Epithelial cell of esophagus (primary cell): ENCODE measurements at places on chromosomes 2 and 18.
A peak's percentile ranks its signal among the peaks of the same experiment; 100 is the strongest.

- DNase-seq, result peak; percentile 46
Measured at GRCh38 chr2:53347269-53347668, 420.3 kb upstream of the CHAC2 start.

- peak; percentile 16 for DNase-seq
Measured at GRCh38 chr2:201644001-201644400, 698 bp upstream of the TMEM237 start.

- no peak for DNase-seq
Measured at GRCh38 chr2:16626997-16627605, 38.5 kb downstream of the CYRIA start.

DNA sequence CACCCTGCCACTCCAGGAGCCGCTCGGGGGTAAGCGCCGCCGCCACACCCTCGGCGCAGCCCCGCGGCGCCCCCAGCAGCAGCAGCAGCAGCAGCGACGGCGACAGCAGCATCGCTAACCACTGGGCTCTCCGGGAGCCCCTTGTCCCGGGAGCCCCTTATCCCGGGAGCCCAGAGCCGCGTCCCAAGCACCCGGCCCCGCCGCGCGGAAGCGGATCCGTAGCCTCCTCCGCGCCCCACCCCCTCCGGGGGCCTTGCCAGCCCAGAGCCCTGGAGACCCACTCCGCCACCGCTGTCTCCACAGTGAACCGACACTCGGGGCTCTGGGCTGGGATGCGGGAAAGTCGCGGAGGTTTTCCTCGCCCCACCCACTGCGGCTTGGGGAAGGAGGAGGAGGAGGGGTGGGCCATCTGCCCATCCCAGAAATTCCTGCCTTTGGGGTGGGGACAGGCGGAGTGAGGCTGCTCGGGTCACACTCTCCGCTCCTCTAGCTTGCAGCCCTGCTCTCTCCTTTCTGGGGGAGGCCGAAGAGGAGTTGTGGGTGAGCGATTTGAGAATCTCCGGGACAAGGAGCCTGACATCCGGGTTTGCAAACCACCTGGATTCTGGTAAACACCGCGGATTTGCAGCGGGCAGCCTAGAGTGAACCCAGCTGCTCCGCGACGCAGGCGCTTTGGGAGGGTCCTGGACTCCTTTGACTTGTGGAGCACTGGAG is at the start of gene PLA2R1:
TSS of gene PLA2R1 (minus strand) at position 324 of the 714 bp plus-strand sequence. CDS start at position 112, 212 bp downstream.
- DNase-seq, result peak; percentile 53

DNA sequence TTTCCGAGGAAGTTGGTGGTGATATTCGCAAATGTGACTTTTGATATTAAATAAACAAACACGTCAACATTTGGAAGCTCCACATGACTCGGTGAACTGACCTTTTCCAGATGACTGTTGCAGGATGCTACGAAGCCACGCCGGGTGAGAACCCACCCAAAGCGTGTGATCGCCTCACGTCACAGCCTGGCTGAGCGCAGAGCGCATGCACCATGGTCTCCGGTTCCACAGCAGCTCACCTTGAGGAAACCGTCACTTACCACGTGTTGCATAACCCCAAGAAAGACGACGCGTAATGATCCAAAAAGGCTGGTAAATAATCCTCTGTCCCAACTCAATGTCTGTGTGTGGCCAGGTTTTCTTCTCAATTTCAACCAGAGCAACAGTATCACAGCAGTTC is 64.5 kb upstream of the CTDP1 start:
- DNase-seq, result no peak

DNA sequence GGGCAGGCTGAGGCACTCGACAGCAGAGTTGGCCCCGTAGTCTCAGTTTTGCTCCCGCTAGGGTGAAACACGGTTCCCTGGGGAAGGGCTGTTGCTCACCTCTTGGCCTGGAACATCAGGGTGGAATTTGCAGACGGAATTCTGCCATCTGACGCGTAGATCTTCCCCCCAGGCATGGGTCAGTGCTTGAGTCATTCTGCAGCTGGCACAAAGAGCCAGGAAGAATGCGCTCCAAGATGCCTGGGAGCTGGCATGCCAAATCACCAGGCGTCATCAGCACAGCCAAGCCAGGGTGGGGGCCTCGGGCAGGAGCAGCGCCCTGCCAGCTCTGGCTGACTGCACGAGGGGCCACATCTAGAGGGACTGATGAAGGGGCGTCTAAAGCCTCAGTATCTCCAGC is 42.7 kb downstream of the ODC1 start:
- DNase-seq, result peak; percentile 98

DNA sequence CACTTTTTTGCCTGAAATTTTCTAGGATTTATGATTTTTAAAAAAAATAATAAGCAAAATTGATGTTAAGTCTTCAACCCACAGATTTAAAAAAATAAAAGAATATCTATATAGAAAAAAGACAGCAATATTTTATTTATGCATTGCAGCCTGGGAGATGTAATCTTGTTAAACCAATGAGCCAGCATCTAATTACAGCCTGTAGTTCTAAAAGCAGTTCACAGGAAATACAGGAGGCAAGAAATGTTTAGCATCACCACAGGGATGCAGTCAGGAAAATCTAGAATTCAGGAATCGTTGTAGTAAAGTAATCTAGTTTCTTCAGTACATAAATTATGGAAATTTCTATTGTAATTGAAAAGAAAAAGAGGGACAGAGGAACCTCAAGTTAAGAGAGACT is 17.2 kb downstream of the UGGT1 start:
- DNase-seq, result no peak

DNA sequence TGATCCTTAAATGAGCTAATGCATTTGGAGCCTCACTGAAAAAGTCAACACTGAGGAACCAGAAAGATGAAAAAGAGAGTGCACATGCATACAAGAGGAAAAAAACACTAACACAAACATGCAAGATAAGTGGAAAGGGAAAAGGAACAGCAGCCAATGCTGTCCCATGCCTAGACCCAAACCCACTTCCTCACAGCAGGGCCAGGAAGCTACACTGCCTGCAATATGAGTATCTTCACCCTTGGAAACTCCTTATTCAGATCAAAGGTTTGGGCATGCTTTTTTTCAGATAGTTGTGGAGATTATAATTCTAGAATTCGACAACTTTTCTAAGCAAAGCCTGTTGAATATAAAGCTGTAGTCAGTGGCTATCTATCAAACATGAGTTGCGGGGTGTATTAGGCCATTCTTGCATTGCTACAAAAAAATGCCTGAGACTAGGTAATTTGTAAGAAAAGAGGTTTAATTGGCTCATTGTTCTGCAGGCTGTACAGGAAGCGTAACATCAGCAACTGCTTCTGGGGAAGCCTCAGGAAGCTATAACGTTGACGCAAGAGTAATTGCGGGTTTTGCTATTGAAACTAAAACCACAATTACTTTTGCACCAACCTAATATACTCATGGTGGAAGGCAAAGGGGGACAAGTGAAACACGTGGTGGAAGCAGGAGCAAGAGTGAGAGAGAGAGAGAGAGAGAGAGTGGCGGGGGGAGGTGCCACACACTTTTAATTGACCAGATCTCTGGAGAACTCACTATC is 138.2 kb downstream of the MBD2 start:
- no peak for DNase-seq

GRCh38 chr2:9261231-9261883 is 54.7 kb downstream of the ASAP2 start:
- no peak for DNase-seq

DNA sequence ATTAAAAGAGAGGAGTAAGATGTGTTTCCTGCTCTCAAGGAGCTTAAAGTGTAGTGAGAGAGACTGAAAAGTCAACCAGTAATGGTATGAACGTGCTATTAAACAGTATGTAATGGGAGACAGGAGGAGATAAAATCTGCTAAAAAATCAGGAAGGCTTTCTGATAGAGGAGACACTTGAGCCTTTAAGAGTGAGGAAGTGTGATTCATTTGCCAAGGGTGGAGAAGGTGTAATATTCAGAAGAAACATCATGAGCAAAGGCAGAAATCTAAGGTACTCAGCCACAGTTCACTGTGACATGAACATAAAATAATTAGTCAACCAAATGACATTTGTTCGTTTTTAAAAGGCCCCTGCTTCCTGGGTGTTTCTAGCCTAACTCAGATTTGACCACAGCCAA is 137.8 kb upstream of the SKOR2 start:
- no peak for DNase-seq

GRCh38 chr2:129778584-129778877 is 200.9 kb upstream of the RAB6C start:
- no peak for DNase-seq

DNA sequence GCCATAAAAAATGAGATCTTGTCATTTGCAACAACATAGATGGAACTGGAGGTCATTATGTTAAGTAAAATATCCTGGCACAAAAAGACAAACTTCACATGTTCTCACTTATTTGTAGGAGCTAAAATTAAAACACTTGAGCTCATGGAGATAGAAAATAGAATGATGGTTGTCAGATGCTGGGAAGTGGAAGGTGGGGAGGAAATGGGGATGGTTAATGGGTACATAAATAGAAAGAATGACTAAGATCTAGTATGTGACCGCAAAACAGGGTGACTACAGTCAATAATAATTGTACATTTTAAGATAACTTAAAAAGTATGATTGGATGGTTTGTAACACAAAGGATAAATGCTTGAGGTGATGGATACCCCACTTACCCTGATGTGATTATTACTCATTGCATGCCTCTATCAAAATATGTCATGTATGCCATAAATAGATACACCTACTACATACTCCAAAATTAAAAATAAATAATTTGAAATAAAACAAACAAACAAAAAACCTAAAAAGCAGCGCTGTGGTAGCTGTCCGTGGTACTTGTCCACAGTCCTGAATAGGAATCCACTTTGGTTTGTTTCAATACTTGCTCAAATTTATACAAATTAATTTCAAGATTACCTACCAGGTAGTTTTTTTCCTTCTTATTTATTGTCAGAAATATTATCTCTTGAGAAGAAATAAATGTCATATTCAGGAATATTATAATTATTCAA is 224.5 kb downstream of the DLGAP1 start:
- no peak for DNase-seq

- no peak for DNase-seq
Measured at GRCh38 chr2:236503583-236503982, 66.0 kb upstream of the ACKR3 start.

DNA sequence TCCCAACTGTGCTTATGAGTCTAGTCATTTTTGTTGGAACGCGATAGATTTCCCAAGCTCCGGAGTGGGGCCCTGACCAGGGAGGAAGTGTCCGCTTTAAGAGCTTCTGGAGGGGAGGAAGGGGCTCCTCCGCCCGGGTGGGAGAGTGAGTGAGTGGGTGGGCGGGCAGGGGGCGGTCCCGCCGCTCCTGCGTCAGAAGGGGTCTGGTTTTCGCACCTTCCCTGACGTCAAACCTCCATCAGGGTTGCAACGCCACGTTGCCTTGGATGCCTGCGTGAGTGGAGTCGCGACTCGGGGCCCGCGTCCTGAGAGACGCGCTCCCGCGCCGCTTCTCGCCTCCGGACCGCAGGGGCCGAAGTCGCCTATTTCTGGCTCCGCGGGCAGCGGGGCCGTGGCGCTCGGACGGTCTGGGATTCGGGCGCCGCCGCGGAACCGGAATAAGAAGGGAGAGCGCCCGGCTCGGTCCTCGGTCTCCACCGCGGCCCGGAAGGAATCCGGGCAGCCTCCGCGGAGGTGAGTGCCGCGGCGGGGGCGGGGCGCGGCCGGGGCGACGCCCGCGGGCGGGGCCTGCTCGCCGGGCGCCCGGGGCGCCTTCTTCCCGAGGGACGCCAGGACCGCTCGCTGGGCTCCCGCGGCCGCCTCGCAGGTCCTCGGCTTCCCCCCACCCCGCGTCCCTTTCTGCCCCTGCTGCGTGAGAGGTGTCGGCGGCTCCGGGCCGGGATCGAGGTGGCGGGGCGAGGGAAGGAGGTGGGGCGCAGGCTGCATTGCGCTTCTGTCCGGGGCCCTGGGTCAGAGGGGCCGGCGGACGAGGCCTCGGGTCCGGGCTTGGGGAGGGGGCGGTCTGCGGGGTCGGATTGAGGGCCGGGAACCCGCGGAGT is at the start of gene ZDBF2:
TSS of gene ZDBF2 (plus strand) at position 230 of the 878 bp plus-strand sequence. CDS start 7,187 bp downstream, outside the sequence.
- DNase-seq, result peak; percentile 46

DNA sequence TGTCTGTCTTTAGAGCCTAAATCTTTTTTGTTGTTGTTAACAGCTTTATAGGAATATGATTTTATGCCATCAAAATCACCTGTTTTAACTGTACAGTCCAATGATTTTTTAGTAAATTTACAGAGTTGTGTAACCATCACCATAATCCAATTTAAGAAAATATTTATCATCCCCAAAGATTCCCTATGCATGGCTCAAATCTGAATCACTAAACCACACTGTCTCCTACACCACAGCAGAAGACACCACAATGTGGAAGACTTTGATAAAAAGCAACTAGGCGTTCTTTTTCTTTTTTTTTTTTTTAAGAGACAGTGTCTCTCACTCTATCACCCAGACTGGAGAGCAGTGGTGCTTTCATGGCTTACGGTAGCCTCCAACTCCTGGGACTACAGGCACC is 99.6 kb downstream of the TXNL1 start:
- no peak for DNase-seq

GRCh38 chr18:38115201-38115600 is 549.6 kb upstream of the CELF4 start:
- DNase-seq, result no peak

GRCh38 chr2:44638649-44639048 is 276.9 kb downstream of the CAMKMT start:
- DNase-seq, result no peak

DNA sequence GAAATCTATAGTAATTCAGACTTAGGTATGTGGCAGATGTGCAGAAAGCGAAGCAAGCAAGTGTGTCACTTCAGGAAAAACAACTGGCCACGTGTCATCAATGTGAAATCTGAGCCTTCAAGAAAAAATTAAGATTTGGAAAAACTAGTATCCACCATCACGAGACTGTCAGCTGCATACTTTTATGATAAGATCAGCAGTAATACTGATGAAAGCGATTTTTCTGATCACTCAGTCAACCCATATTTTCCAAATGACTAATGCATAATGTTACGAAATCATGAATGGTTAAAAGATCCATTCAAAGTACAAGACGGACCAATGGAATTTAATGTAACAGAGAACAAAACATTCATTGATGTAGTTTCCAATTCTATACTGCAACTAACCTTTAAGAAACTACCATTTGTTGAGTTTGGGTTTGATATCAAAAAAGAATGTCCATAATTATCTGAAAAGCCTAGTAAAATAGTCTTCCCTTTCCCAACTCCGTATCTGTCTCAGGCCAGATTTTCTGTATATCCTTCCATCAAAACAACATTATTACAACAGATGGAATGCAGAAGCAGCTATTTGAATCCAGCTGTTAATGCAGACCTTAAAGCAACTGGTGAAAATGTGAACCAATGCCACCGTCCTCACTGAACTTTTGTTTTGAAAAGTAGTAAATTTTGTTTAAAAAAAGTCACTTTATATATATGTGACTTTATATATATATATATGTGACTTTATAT is 17.0 kb upstream of the BCL2 start:
- peak; percentile 92 for DNase-seq

GRCh38 chr2:10770956-10771750 is 41.4 kb downstream of the PDIA6 start:
- DNase-seq, result no peak

DNA sequence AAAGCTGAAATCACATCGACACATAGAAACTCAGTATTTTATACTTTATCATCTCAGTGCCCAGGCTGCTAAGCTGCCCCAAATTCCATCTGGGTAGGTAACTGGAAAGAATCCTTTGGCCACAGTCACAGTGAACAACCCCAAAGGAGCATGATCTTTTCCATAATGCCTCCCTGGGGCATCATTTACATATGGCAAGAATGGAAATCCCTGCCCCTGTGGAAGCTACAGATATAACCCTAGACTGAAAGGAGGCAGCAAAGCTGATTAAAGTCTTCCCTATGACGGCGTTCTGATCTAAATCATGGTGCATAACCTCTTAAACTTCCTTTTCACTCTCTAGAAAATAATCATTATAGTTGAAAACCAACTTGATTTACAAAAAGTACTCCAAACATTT is 41.5 kb downstream of the MAP3K19 start:
- DNase-seq, result no peak

- DNase-seq, result no peak
Measured at GRCh38 chr2:182887093-182887492, 20.7 kb upstream of the FRZB start.
